ENCODE measurements at places on chromosomes 5 and 9. TPM values are rescaled to one million over a fixed set of nuclear protein-coding genes. Genes with fewer than 3 reads are reported as not detected.

Gene ANKRD33B
- polyA plus RNA-seq = not detected

Gene RORB
- 0.27 TPM for polyA plus RNA-seq

GRCh38 chr9:129341987-129342348 is 163.9 kb upstream of the IER5L start:
- peaks cover 11% of the 10 kb centered on the region for H3K36me3 ChIP-seq
- peaks cover 39% of the 10 kb centered on the region for H3K4me1 ChIP-seq
- no peak overlapping the region for H3K4me3 ChIP-seq
- no peak overlapping the region for H3K27ac ChIP-seq
- DNase-seq = no peak
- no peaks in the 10 kb centered on the region for H3K27me3 ChIP-seq

GRCh38 chr5:171371326-171371725 is 16.3 kb upstream of the NPM1 start:
- no peak overlapping the region for H3K4me3 ChIP-seq
- no peak overlapping the region for H3K27ac ChIP-seq
- no peaks in the 10 kb centered on the region for H3K27me3 ChIP-seq
- no peaks in the 10 kb centered on the region for H3K36me3 ChIP-seq
- no peaks in the 10 kb centered on the region for H3K4me1 ChIP-seq
- DNase-seq = no peak

DNA sequence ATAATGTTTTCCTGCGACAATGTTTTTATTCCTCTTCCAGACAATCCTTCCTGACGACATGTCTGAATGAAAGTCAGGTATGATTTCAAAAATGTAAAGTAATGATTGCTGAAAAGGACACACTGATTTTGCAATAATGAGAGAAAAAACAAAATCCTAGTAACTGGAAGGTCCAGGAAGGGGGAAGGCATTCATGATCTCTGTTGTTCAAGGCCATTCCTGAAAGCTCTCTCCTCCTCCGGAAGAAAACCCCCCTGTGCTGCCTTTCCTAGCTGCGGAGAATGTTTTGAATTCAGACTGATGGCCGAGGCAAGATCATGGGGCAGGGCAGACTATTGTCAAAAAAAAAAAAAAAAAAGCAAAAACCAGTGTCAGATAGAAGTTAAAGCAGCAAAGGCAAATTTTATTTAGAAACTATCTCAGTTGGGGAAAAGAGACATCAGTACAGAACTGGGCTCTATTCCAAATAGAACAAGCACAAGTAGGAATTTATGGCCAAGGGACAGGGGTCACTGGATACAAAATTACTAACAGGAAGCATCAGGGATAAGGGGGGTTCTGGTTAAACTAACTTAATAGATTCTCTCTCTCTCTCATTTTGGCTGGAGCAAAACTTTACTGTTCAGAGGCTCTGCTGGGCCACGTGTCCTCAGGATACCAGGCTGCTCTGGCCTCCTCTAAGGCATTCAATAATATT is 36.5 kb upstream of the CTSV start:
- H3K27ac ChIP-seq = no peak overlapping the region
- no peaks in the 10 kb centered on the region for H3K4me1 ChIP-seq
- no peak for DNase-seq
- no peak overlapping the region for H3K4me3 ChIP-seq
- H3K27me3 ChIP-seq = peaks cover 46% of the 10 kb centered on the region

DNA sequence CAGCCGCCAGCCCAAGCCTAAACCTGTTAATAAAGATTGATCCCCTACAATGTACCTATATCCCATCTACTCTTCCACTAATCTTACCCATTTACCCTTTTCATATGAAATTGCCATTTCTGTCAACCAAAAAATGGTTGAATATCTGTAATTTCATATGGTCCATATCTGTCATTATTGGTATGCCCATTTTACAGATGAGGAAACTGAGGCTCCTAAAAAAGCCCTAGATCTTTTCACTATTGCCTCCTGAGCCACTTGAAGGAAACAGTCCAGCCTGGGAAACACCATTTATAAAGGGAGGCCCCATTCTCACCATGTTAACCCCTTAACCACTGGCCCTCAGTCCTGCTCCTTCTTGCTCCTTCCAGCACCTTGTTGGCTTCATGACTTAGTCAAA is 41.2 kb upstream of the SNAPC3 start:
- H3K27me3 ChIP-seq = no peaks in the 10 kb centered on the region
- no peak overlapping the region for H3K27ac ChIP-seq
- H3K4me1 ChIP-seq = no peaks in the 10 kb centered on the region

DNA sequence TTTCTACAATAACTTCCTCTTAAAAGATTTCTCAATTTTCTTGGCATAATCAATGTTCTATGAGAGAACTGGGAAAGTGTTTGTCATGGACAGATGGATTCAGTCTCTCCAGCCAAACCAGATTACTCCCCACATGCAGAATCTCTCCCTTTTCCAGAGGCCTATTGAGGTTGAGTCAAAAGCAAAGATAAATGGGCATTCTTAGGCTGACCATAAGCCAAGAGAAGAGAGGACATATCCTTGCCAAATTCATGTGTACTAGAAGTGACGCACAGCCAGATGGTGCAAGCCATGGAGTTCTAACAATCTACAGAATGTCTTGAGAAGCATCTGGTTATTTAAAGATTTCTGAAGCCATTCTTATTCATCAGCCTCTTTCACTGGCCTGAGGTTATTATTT is 2115.0 kb downstream of the MAT2B start:
- H3K27ac ChIP-seq = no peak overlapping the region
- DNase-seq = peak; percentile 2
- H3K4me1 ChIP-seq = no peaks in the 10 kb centered on the region
- H3K4me3 ChIP-seq = no peak overlapping the region

DNA sequence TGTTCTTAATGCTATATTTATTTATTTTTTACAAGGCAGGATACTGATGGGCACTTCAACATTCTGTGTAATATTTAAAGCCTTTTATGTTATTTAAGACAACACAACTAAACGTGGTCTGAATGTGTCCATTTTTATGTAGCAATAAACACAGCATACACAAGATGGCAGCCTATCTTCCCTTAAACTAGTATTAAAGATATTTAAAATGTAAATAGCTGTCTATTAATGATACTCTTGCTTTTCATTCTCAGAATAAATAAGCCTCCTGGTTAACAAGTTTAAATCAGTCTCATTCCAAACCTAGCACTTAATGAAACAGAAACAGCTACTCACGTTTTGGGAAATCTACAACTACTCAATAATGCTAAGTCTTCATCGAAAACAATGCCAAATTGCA is 315.7 kb downstream of the MCTP1 start:
- H3K27ac ChIP-seq = no peak overlapping the region
- no peak overlapping the region for H3K4me3 ChIP-seq
- H3K27me3 ChIP-seq = no peaks in the 10 kb centered on the region

Measured in small intestine (tissue), 16 donors.